GM20000 (cell line): ENCODE measurements at places on chromosomes 16 and 17.

GRCh38 chr17:77132411-77133086 is 8.2 kb upstream of the SEC14L1 start:
- DNase-seq, result no peak

GRCh38 chr17:74520016-74520434 is 11.2 kb downstream of the CD300LB start:
- no peak for DNase-seq

- DNase-seq, result no peak
These were observed at the start of gene KRT24 for GRCh38 chr17:40703652-40704051. Gene KRT24 (minus strand): TSS chr17:40703752. CDS start chr17:40703693, 59 bp downstream.

GRCh38 chr16:8941718-8942344 is 21.9 kb downstream of the USP7 start:
- no peak for DNase-seq

- no peak for DNase-seq
These were observed 778.3 kb downstream of the KCNJ18 start for GRCh38 chr17:22470411-22471175.

DNA sequence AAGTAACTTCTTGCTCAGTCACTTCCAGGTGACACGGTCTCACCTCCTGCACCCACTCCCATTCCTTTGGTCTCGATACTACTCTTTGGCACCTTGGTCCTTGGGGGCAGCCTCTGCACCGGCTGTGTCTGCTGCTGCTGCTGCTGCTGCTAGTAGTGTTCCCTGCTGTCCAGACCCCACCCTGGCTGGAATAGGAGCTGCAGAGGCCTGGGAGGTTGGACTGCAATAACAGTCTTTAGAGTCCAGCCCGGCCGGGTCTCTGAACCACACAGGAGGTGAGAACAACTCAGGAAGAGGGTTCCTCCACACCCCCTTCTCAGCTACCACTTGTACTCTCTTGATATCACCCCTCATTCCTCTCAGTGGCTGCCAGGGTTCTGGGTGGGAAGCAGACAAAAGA is 231.1 kb upstream of the NLRP1 start:
- no peak for DNase-seq

GRCh38 chr16:87706278-87707000 is 59.3 kb downstream of the KLHDC4 start:
- DNase-seq, result no peak

- DNase-seq, result no peak
These were observed 16.0 kb downstream of the GUCY2D start for GRCh38 chr17:8018436-8018835.

- peak; percentile 84 for DNase-seq
These were observed at the start of gene SRCIN1 for GRCh38 chr17:38605841-38606645. Gene SRCIN1 (minus strand): TSS chr17:38605952. CDS start chr17:38605705, 247 bp downstream.

- no peak for DNase-seq
These were observed 17.2 kb downstream of the SNTB2 start for GRCh38 chr16:69204172-69204571.

GRCh38 chr16:79564671-79565107 is 35.8 kb downstream of the MAF start:
- DNase-seq, result no peak

- no peak for DNase-seq
These were observed 13.8 kb downstream of the SMIM5 start for GRCh38 chr17:75647061-75647460.

GRCh38 chr17:33210285-33210684 is 82.8 kb downstream of the ASIC2 start:
- no peak for DNase-seq
